ENCODE measurements at places on chromosomes 7 and 10.
A peak's percentile ranks its signal among the peaks of the same experiment; 100 is the strongest.

DNA sequence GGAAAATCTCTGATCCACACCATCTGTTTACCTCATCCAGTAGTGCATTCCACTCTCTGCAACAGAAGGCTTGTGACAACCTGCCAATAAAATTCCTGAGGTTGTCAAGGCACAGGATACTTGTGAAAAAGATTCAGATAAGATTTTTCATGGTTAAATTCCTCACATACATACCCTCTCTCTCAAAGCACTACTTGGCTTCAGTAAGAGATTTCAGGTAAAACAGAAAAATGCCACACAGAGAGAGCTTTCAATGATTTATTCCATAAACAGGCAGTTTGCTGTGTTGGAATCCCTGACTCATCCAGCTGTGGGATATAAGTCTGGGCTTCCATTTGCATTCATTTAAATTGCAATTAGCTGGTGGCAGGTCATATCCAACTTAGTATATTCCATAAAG lies 99.7 kb upstream of the CAV2 start:
- no peak for DNase-seq

- DNase-seq, result no peak
These were observed 125.4 kb downstream of the EVX1 start for GRCh38 chr7:27367933-27368549.

DNA sequence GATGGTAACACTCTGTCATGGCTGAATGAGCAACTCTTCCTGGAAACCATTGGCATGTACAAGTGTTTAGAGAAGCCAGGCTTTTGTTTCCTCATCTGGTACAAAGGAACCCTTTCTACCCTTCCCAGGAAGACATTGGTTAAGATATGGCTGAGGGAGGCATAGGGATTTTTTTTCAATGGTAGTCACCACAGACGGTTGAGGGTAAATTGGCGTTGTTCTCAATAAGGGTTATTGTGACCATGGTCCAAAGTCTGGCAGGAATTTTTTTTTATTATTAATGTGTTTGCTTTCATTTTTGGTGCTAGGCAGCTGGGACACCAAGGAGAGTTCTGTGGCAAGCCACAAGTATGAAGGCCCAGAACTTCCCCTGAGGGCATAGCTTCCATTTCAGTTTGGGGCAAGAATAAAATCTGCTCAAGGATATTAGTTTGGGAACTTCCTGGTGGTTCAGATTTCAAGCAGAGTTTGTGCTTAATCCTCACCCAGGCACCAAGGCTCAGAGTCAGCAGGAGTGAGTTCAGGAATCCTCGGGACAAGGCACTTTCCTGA lies at the start of gene PLEKHS1:
Gene PLEKHS1 (plus strand): TSS at position 502 of the 552 bp plus-strand sequence. CDS start 3,596 bp downstream, outside the sequence.
- DNase-seq, result no peak

DNA sequence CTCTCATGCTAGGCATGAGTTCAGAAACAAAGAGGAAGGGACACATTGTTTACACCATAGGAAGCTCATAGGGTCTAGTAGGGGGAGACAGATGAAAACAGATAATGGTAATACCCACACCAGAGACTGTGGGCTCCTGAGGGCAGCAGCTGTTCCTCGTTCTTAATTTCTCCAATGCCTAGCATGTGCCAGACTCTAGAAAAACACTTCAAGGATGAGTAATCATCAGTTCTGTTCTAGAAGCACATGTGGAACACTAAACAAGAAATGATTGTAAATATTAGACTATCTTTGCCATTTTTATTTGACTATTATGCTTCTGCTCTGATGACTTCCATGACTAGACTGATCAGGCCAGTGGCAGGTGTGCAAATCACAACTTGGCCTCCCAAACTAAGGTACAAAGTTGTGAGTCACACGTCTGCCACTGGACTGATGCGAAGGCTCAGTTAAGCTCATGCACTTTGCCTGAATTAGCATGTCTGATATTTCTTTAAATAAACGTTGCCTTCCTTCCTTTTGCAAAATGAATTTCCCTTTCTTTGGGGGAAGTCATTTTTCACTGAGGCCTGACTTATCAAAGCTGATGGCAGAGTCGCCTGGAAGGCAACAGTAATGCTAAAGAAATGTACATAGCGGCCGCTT lies 89.2 kb upstream of the FGL2 start:
- DNase-seq, result no peak

DNA sequence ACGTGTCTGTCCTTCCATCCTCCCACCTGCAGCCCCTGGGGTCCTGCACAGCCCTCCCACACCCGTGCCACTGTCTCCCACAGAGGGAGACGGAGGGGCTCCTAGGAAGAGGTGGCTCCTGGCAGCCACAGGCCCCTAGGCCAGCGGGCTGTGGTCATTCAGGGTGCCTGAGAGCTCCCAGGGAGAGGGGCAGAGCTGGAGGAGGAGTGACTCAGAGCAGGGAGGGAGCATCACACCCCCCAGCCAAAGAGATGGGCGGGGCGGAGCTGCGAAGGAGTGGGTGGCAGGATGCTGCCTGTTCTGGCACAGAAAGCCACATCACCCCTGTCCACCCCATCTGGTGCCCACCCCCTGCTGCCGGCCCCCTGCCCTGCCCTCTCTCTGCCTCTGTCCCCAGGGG lies 50.5 kb downstream of the STK32C start:
- DNase-seq, result peak; percentile 7

DNA sequence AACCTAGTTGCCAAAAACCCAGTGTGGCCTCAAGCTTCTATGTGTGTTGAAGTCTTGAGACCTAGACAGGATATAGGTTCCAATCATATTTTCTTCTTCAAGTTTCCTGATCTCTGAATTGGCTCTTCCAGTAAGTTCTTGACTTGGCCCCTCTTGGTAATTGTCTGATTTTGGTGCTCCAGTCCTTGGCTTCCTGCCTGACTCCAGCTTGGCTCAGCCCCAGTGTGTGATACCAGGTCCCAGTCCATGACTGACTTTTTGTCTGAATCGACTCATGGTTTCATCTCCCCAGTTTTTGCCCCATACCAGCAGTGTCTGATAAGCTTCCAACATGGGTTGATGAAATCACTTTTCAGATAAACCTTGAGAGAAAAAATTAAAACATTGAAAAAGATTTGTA lies 72.3 kb downstream of the FAS start:
- no peak for DNase-seq

DNA sequence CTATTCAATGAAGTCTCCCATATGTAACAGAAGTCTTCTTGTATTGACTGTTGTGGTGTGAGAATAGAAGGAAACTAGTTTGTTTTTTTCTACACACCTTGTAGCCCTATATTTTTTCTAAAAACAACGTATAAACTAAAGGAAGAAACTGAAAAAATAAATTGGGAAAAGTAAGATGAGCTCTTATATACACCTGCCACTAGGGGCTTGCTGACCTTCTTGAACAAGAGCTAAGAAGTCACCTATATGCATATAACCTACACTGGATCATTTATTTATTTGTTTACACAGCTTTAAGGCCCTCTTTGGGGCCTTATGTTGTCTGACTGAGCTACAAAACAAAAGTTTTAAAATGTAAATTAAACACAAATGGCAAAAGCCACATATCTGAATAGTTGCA lies 383.0 kb downstream of the HPSE2 start:
- DNase-seq, result no peak

DNA sequence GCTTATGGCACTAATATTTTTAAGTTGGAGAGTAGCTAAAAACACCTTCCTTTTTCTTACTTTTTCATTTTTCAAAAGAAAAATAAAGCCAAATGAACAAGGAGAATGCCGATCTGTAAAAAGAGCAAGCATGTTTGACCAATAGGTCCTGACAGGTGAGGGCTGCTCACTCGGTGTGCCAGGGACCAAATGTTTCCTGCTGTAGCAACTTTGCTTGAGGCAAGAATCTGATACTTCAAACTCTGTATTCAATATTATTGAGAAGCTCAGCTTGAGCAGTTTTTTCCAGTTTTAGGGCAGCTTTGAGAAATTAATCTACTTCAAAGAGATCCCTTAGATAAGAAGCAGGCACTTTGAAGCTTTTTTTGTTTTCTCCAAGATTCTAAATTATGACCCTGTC lies 298.1 kb downstream of the BICC1 start:
- no peak for DNase-seq

- no peak for DNase-seq
These were observed 868.0 kb downstream of the KCNMA1 start for GRCh38 chr10:76769582-76769981.

DNA sequence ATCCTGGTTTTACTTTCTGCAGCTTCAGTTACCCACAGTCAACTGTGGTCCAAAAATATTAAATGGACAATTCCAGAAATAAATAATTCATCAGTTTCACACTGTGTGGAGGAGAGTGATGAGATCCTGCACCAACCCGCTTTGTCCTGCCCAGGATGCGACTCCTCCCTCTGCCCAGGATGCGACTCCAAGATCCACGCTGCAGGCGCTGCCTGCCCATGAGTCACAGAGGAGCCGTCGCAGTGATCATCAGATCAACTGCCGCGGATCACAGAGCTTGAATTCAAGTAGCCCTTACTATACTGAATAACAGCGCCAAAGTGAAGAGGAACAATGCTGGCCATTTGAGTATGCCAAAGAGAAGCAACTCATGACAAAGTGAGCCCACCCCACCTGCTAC lies 61.5 kb downstream of the GRB10 start:
- no peak for DNase-seq

GRCh38 chr7:41052201-41052600 lies 650.7 kb downstream of the INHBA start:
- DNase-seq, result no peak

DNA sequence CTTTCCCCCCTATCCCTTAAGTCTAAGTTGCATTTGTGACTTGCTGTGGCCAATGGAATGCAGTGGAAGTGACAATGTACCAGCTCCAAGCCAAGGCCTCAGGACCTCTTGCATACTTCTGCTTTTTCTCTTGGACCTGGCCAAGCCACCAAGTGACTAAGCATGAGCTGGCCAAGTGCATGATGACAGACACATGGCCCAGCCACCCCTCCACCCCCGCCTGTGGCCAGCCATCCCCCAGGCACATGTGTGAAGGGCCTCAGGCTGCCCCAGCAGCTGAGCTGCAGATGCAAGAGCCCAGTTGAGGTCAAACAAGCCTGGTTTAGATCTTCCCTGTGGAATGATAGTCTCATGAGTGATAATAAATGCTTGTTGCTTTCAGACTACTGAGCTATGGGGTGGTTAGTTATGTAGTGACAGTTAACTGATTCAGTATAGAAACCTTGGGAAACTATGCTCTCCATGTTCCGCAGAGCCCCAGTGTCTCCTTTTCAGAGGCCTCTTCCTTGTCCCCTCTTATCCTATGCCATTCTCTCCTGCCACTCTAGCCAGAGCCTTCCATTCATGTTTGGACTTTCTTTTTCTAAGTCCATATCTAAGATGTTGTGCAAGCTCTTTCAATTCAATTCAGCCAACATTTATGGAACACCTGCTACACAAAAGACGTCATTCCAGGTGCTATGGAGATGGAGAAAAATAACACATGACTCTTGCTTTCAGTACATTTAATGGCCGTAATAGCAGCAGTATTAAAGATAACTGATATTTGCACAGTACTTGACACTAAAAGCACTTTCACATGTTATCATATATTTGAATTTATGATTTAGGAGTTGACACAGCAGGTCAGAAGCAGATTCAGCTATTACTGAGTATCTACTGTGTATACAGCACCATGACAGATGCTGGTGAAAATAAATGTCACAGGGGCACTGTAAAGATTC lies 55.5 kb upstream of the LOXL4 start:
- DNase-seq, result no peak

DNA sequence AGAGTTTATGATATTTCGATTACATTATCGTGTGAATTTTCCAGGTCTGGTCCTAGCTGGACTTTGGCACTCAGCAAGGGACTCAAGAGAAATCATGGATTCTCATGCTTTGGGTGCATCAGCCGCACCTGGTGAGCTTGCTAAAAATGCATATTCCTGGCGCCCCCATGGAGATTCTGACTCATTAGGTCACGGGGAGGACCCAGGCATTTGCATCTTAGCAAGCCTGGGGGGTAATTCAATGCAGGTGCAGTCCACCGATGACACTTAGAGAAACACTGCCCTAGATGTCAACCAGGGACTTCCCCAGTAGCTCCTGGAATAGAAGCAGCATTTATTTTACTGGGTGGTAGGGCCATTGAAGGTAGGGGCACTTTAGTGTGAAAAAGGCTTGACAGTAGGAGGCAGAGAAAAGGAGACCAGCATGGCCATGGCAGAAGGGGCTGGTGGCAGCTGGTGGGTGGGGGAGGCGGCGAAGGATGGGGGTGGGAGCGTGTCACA lies 29.9 kb upstream of the PDCD4 start:
- no peak for DNase-seq

DNA sequence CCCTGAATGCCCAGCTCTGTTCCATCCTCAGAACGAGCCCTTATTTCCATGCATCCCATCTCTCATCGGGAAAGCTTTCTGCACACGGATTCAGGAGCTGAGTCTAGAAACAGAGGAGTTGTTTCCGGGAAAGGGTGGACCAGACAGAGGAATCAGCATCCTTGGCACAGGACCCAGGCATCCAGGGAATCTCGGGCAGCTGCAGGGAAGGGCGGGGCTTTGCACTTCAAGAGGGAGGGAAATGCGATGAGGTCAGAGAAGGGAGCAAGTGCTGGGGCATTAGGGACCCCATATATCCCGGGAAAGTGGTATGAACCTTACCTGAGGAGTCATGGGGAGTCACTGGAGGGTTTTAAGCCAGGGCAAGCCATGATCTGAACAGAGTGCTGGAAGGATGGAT lies 68.5 kb downstream of the NPTX2 start:
- no peak for DNase-seq

DNA sequence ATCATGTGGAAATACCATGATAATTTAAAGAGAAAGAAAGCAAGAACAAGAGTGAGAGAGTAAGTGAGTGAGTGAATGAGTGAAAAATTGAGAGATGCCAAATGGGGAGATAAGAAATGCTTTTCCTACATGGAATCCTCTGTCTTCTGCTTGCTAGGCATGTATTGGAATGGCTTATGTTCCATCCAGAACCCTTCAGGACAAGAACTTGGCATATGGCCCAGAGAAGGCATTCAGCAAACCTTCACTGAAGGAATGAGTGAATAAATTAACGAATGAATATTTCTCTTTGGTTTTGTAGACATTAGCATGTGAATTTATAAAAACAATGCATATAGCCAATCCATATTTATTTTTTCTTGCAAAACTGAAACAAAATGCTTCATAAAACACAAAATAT lies 162.2 kb downstream of the LRRTM3 start:
- no peak for DNase-seq

DNA sequence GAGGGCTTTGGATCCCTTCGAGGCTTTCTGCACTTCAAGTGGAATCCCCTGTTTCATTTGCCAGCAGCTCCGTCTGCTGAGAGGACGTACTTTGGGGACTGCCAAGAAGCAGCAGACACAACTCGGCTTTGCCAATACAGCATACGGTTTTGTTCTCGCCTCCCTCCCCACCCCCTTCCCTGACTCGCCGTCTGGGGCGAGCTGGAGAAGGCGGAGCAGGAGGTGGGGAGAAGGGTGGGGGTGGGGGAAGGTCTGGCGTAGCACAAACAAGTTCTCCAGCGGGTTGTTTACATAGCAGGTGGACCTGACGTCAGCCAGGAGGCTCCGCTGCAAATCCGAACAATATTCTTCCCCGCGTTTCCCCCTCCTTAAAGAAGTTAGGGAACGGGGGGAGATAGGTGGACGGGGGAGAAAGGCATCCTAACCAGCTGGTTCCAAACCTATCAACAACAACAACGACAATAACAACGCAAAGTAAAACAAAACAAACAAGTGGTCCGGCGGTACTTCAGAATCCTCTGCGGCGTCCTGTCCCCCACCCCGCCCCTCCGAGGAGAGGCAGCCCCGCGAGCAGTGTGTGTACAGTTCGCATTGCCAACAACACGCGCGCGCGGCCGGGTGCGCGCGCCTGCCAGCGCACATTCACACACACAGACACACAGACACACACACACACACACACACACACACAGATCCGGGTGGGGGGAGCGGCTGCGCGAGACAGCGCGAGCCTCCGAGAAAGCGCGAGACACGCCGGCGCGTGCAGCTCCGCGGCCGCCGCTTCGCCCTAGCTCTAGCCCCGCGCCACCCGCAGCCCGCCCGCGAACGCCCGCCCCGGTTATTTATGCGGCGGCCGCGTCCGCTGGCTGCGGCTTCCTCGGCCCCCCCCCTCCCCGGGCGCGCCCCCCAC lies 167.0 kb upstream of the PPP1R3A start:
- DNase-seq, result no peak
